ENCODE measurements at places on chromosomes 5 and 9.

GRCh38 chr5:88997937-88998336 lies 115.0 kb upstream of the MEF2C start:
- no peak for DNase-seq

DNA sequence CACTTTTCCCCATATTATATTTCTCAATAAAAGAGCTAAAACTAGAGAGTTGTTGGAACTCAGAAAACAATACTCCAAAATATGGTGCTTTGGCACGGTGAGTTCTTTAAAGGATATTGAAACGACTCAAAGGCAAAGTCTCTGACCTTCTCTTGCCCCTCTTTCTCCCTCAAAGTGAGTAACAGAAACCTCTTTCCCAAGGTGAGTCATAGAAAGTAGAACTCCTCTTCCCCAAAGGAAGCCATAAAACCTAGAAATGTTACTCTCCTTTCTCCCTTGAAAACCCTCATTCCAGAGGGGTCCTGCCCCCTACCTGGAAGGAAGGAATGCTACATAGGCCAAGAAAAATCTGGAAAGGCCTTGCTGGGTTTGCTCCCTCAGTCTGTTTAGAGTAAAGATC lies 47.5 kb downstream of the RAPGEF6 start:
- DNase-seq, result no peak

GRCh38 chr9:34275811-34276210 lies 53.3 kb downstream of the KIF24 start:
- DNase-seq, result no peak

- no peak for DNase-seq
Measured at GRCh38 chr9:99251157-99251556, 29.1 kb downstream of the SEC61B start.

DNA sequence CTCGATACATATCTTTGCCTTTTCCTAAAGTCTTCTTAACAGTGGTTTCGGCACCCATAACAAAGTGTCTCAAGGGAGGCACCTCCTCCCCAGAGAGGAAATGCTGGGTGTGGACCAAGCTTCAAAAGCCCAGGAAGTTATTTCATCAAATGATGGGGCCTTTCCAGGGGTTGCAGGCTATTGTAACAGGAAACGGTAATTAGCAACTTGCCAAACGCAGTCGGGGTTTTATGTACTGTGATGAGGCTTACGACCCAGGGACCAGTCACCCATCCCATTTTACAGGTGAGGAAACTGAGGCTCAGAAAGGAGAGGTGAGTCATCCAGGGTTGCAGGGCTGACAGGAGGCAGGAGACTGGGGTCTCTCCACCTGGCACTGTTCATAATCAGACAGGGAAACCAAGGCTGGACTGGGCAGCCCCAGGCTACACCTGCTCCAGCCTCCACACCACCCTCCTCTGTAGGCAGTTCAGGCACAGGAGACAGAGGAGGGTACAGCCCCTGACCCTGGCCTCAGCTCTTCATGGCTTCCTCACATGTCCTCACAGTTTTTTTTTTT lies 30.0 kb upstream of the SUSD3 start:
- DNase-seq, result peak; percentile 69

GRCh38 chr9:77848404-77848803 lies 183.2 kb downstream of the GNAQ start:
- no peak for DNase-seq

- no peak for DNase-seq
Measured at GRCh38 chr5:149936700-149937091, 7.9 kb downstream of the PDE6A start.

Measured in CD8-positive, alpha-beta T cell (primary cell).